ENCODE measurements at places on chromosomes 6 and 20.
A peak's percentile ranks its signal among the peaks of the same experiment; 100 is the strongest.

GRCh38 chr6:136134268-136134667 is 115.8 kb downstream of the MTFR2 start:
- no peak overlapping the region for H3K4me3 ChIP-seq
- DNase-seq = no peak
- H3K27ac ChIP-seq = no peak overlapping the region

- H3K27me3 ChIP-seq = peaks cover 33% of the 10 kb centered on the region
- no peak for DNase-seq
- H3K4me1 ChIP-seq = peaks cover 15% of the 10 kb centered on the region
- no peaks in the 10 kb centered on the region for H3K36me3 ChIP-seq
- peak overlapping the region; percentile 67 for H3K4me3 ChIP-seq
Measured at GRCh38 chr6:112253498-112253840, 898 bp downstream of the LAMA4 start.

- peaks cover 95% of the 10 kb centered on the region for H3K4me1 ChIP-seq
- peak overlapping the region; percentile 94 for H3K27ac ChIP-seq
- H3K27me3 ChIP-seq = no peaks in the 10 kb centered on the region
- no peak for DNase-seq
- H3K4me3 ChIP-seq = peak overlapping the region; percentile 67
Measured at GRCh38 chr6:158807515-158808441, 11.4 kb downstream of the EZR start.

GRCh38 chr6:85321906-85322305 is 128.0 kb upstream of the NT5E start:
- H3K4me3 ChIP-seq = no peak overlapping the region
- peaks cover 8% of the 10 kb centered on the region for H3K27me3 ChIP-seq
- H3K36me3 ChIP-seq = no peaks in the 10 kb centered on the region
- H3K27ac ChIP-seq = no peak overlapping the region
- no peak for DNase-seq
- no peaks in the 10 kb centered on the region for H3K4me1 ChIP-seq

GRCh38 chr6:156448579-156448978 is 328.6 kb upstream of the ARID1B start:
- peaks cover 3% of the 10 kb centered on the region for H3K4me1 ChIP-seq
- H3K27me3 ChIP-seq = peaks cover 2% of the 10 kb centered on the region
- H3K4me3 ChIP-seq = no peak overlapping the region
- H3K36me3 ChIP-seq = no peaks in the 10 kb centered on the region

DNA sequence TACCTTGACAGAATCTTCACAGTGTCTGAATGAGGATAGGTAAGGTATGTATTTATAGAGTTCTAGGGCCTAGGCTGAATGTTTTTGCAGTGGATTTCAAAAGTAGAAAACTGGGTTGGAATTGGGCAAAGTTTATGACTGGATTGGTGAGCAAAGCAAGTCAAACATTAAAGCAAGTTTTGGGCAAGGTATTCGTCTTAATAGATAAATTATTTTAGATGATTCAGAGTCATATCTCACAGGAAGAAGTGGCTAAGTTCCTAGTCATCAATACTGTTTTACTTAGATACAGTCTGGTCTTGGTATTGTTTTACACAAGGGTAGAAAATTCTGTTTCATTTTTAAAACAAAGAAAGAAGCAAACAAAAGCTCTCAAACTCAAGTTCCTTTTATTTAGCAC is 284.1 kb upstream of the EPHA7 start:
- H3K27me3 ChIP-seq = no peaks in the 10 kb centered on the region
- H3K4me3 ChIP-seq = no peak overlapping the region
- H3K27ac ChIP-seq = no peak overlapping the region
- DNase-seq = no peak
- H3K4me1 ChIP-seq = no peaks in the 10 kb centered on the region
- H3K36me3 ChIP-seq = no peaks in the 10 kb centered on the region

DNA sequence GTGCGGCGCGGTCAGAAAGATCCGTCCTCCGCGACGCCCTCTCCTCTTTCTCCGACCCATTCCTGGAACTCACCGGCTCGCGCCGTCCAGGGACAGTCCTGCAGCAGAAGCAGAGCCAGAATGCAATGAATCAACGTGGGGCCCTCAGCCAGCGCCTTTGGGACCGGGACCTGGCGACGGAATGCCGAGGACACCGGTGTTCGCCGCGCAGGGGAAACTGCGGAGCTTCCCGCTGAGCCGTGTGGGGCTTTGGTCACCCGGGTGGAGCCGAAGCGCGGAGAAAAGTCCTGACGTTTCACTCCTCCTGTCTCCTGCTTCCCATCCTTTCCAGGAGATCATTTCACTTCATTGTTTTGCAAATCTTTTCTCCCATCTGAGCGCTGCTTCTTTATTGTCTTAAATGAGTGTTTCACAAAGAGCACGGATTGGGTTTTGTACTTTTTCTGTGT is 26.5 kb downstream of the ULBP1 start:
- H3K4me3 ChIP-seq = peak overlapping the region; percentile 75
- DNase-seq = no peak
- H3K4me1 ChIP-seq = peaks cover 26% of the 10 kb centered on the region
- H3K36me3 ChIP-seq = peaks cover 2% of the 10 kb centered on the region
- H3K27me3 ChIP-seq = peaks cover 66% of the 10 kb centered on the region
- H3K27ac ChIP-seq = peak overlapping the region; percentile 5

- no peak overlapping the region for H3K4me3 ChIP-seq
- DNase-seq = no peak
- peaks cover 66% of the 10 kb centered on the region for H3K36me3 ChIP-seq
- peaks cover 83% of the 10 kb centered on the region for H3K4me1 ChIP-seq
- no peaks in the 10 kb centered on the region for H3K27me3 ChIP-seq
Measured at GRCh38 chr6:137210903-137211302, 8.3 kb downstream of the IFNGR1 start.

GRCh38 chr6:137290601-137291261 is 71.5 kb upstream of the IFNGR1 start:
- DNase-seq = no peak
- H3K4me1 ChIP-seq = peaks cover 11% of the 10 kb centered on the region
- no peak overlapping the region for H3K27ac ChIP-seq
- no peaks in the 10 kb centered on the region for H3K27me3 ChIP-seq
- H3K36me3 ChIP-seq = no peaks in the 10 kb centered on the region

DNA sequence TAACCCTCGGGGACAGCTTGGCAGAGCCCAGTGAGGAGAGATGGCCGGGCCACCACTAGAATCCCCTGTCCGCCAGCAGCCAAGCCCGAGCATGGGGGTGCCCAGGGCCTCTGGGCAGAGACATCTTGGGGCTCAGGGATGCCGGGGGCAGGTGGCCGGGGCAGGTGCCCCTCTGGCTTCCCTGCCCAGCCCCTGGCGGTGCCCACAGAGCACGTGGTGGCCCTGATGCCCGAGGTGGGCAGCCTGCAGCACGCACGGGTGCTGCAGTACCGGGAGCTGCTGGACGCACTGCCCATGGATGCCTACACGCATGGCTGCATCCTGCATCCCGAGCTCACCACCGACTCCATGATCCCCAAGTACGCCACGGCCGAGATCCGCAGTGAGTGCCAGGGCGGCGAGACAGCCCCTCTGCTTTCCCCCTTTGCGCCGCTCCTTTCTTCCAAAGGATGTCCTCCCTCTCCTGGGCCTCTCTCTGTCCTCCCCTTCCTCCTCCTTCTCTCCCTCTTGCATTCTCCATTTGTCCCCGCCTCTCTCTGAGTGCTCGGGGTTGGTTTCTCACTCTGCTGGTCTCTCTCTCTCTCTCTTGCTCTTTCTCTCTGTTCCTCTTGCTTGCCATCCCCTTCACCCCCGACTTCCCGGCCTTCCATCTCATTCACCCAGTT is 11.2 kb downstream of the GDAP1L1 start:
- no peak for DNase-seq
- H3K27me3 ChIP-seq = peaks cover 2% of the 10 kb centered on the region
- no peak overlapping the region for H3K4me3 ChIP-seq
- no peaks in the 10 kb centered on the region for H3K4me1 ChIP-seq

GRCh38 chr20:8036771-8037170 is 17.2 kb upstream of the TMX4 start:
- no peak overlapping the region for H3K27ac ChIP-seq
- no peak for DNase-seq
- no peaks in the 10 kb centered on the region for H3K36me3 ChIP-seq
- no peaks in the 10 kb centered on the region for H3K4me1 ChIP-seq
- peaks cover 6% of the 10 kb centered on the region for H3K27me3 ChIP-seq

DNA sequence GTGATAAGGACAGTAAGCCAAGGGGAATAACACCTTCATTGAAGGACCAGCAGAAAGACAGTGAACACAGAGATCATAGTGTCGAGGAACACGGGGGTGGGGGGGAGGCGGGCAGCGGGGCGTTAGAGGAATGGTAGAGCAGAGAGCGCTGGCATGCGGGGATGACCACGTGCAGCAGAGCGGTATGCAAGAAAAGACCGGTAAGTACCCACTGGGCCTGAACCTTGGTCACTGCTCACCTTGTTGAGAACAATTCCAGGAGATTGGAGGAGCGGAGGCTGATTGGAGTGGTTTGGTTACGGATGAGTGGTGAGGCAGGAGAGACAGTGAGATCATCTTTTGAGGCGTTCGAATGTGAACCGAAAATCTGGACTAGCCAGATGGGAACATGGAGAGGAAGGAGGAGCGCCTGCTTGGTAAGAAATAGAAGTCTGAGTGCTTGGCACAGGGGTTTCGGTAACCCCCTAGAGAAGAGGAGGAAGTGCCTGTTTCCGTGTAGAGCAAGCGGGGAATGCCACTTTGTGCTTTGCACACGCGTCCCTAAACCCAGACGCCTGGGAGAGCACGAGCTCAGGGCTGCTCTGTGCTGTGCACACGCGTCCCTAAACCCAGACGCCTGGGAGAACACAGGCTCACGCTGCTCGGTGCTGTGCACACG is 70.0 kb downstream of the FAM120B start:
- H3K27ac ChIP-seq = peak overlapping the region; percentile 46
- peaks cover 24% of the 10 kb centered on the region for H3K36me3 ChIP-seq
- H3K4me1 ChIP-seq = peaks cover 14% of the 10 kb centered on the region
- no peak overlapping the region for H3K4me3 ChIP-seq

GRCh38 chr6:55578537-55579363 is at the start of gene HMGCLL1:
HMGCLL1 (minus strand) TSS chr6:55579192; CDS start chr6:55579055, 137 bp downstream.
- no peaks in the 10 kb centered on the region for H3K4me1 ChIP-seq
- no peak for DNase-seq
- H3K27me3 ChIP-seq = peaks cover 2% of the 10 kb centered on the region
- H3K36me3 ChIP-seq = no peaks in the 10 kb centered on the region
- no peak within 1 kb of the TSS for H3K27ac ChIP-seq

DNA sequence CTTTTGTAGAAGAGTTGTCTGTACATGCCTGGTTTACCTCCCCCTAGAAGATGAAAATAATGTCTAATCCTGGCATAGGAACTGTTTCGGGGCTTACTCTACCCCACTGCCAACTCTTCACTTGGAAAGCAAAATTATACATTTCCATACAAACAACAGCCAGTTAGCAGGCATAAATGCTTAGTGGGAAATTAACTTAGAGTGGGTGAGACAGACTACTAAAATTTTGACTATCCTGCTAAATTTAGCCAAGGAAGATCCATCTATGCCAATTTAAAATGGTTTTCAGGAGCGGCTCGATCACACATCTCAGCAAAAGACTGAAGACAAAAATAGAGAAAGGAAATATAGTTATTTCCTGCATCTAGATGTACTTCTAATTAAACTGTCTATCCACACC is 221.2 kb downstream of the TPBG start:
- H3K27me3 ChIP-seq = no peaks in the 10 kb centered on the region
- H3K27ac ChIP-seq = no peak overlapping the region

GRCh38 chr20:23101696-23102406 is 15.7 kb upstream of the CD93 start:
- no peak overlapping the region for H3K27ac ChIP-seq
- no peak overlapping the region for H3K4me3 ChIP-seq
- H3K27me3 ChIP-seq = no peaks in the 10 kb centered on the region
- no peaks in the 10 kb centered on the region for H3K36me3 ChIP-seq
- no peak for DNase-seq

GRCh38 chr6:88441346-88441745 is 275.2 kb upstream of the CNR1 start:
- no peak for DNase-seq
- H3K27me3 ChIP-seq = peaks cover 6% of the 10 kb centered on the region
- H3K4me1 ChIP-seq = no peaks in the 10 kb centered on the region
- no peak overlapping the region for H3K27ac ChIP-seq
- H3K36me3 ChIP-seq = no peaks in the 10 kb centered on the region

DNA sequence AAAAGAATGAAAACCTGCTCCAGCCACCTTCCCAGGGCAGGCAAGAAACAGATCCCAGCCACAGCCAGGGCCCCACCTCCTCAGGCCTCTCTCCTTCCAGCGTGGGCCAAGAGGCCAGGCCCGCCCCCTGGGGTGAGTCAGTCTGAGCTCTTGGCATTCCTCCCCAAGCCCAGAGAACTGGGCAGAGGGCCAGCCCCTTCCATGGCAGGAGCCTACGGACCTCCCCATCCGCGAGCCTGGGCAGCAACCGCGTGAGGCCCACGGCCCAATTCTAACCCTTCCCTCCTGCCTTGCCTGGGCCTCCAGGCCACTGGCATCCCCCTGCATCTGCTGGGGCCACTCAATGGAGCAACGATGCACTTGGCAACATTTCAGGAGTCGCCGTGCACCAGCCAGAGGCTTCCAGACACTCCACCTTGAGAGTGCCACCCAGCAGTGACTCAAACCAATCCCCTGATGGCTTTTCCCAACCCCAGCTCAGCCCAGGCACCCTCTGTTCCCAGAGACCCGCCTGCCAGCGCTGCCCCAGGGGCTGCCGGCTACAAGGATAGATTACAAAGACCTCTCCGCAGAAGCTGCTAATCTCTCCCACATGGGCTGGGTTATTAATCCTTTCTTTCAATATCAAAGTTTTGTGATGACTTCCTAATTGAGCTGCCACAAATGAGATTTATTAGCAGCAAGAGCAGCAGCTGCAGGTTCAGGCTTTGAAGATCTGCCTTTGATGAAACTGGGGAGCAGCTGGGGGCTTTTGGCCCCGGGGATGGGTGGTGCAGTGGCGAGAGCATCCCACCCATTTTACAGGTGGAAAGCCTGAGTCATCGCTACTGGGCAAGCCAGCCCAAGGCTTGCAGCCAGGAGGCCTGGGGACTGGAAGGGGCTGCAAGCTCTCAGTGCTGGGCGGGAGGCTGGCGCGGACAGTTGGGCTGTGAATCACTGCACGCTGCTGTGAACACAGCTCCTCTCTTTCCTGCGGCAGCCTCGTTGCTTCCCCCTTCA is 85.7 kb downstream of the NFATC2 start:
- H3K27me3 ChIP-seq = no peaks in the 10 kb centered on the region
- peaks cover 64% of the 10 kb centered on the region for H3K4me1 ChIP-seq
- H3K27ac ChIP-seq = peak overlapping the region; percentile 79
- H3K36me3 ChIP-seq = peaks cover 59% of the 10 kb centered on the region
- DNase-seq = peak; percentile 36
